ENCODE measurements at places on chromosomes 3 and 15.

DNA sequence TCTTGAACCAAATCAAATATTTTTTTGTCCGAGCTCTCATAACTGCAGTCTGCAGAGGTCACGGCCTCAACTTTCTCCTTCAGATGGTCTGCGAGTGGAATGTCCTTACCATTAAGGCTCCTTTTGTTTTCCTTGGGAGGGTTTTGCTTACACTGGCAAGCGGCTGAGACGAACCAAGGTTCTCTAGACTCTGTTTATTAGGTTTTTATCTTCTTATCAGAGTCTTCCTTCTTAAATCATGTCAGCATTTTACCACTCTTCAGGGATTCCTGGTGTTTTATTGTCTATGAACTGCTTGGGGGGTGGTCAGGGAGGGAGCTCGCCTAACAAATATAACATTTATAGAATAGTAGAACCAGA, 773.7 kb upstream of the NR2F2 start:
- no peak for DNase-seq

DNA sequence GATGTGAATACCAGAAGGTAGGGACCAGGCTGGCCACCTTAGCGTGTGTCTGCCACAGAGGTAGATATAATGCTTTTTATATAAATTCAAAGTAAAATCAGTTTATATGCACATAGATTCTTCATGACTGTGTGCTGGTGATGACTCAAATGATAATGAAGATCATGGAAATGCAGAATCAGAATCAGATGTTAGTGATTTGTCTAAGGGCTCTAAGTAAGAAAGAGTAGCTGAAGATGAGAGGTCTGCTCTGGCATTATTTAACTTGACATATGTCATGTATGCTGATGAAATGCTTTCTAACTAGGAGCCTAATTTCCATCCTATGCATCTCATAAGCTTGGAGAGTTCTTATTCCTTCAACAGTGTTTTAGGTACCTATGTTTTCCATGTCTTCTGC, 50.3 kb upstream of the DPH6 start:
- no peak for DNase-seq

- no peak for DNase-seq
These were observed 621.7 kb upstream of the AGTR1 start for GRCh38 chr3:148075771-148076716.

GRCh38 chr3:187750513-187751123, 5.3 kb upstream of the BCL6 start:
- no peak for DNase-seq

DNA sequence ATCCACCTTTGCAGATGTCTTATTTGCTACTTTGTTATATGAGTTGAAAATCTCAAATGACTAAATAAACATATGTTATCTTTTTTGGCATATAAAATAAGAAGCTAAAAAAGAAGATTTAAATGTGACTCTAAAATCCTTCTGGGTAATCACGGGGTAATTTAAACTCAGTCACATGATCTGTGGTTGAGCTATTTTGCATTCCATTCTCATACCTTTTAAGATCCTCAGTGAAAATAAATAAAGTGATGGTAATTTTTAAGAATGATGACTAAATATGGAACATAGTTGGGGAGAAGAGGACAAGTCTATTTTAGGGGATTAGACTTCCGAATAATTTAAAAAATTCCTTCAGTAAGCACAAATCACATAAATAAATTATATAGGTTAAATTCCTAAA, 1076.8 kb downstream of the TUSC7 start:
- no peak for DNase-seq

GRCh38 chr3:164608554-164609276, 469.6 kb downstream of the SI start:
- DNase-seq, result no peak

DNA sequence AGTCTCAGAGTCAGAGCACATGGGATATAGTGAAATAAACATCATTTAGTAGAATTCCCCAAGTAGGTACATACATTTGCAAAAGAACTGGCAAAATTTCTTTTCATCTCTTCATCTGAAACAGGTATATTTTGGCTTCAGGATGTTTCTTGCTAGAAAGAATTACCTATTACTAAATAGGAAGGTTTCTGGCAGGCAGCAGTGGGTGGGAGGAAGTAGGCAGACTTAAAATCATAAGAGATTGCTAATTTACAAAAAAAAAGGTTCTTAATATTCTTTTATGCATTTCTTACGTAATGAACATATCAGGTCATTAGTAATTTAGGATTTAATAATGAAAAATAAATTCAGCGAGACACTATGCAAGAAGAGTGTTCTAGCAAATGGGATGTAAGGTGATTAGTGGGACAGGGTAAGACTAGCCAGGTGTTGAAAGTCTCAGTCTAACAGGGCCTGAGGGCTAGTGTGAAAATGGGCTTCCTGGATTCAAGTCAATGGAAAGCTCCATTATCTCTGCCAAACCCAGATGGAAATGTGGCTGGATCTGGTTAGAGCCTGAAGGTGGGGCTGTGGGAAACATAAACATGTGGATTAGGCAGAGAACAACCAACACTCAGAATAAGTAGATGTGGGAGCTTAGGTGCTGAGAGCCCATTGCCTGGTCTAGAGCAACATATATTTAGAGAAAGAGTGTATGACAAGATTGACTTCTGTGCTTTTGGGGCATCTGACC, 127.4 kb upstream of the FEZF2 start:
- no peak for DNase-seq

DNA sequence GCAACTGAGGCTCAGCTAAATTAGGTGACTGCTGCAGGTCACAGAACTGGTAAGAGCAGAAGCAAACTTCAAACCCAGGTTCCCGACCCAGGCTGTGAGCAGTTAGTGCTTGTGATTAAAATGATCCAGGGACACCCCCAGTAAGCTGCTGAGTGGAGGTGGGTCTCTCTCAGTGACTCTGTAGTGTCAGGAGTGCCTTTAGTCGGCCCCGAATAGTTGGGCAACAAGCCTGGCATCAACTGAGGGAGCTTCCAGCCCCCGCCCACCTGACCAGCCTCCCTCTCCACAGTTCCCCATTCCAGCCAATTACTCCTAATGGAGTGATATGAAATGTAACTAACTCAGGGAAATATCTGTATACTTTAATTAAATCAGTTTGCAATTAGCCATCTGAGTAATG, 168.0 kb upstream of the SMAD3 start:
- DNase-seq, result no peak

GRCh38 chr3:79810092-79810491, 42.3 kb upstream of the ROBO1 start:
- no peak for DNase-seq

DNA sequence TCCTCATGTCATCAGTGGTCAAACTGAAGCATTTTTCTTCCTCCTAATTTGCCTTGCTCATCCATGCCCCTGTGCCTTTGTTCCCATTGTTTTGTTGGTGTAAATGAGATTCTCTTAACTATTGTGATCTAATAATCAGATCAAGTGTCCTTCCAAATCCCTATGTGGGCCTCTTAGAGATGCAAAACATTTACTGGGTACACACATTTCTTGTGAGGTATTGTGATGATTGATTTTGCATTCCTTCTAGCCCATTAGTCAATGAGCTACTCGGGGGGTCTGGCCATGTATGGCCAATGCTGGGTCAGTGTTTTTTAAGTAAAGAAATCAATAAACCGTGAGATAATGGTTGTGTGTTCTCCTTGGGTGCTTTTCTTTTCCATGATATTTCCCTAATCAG, 580.4 kb downstream of the VGLL3 start:
- DNase-seq, result no peak

DNA sequence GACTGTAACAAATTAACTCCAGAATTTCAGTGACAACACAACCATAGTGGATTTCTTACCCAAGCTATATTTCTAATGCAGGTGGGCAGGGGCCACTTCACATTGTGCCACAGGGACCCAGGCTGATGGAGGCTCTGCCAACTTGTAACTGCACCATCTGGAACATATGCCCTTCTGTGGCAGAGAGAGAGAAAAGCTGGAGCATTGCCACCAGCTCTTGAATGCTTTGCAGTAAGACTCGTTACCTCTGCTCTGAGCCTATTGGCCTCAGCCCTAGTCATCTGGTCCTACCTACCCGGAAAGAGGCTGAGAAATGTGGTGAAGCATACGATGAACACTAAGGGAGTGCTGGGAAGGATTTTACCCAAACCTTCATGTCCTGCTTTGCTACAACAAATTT, 587.1 kb downstream of the ZNF385D start:
- no peak for DNase-seq

- DNase-seq, result no peak
These were observed 16.5 kb downstream of the ANXA2 start for GRCh38 chr15:60381148-60381788.

- no peak for DNase-seq
These were observed 9.7 kb upstream of the CALML4 start for GRCh38 chr15:68214838-68215254.

- DNase-seq, result no peak
These were observed 732.8 kb upstream of the GOLIM4 start for GRCh38 chr3:168828536-168828935.

GRCh38 chr3:99313485-99313884, 324.9 kb upstream of the COL8A1 start:
- DNase-seq, result no peak

- no peak for DNase-seq
These were observed 465 bp upstream of the GK5 start for GRCh38 chr3:142225885-142226215.

DNA sequence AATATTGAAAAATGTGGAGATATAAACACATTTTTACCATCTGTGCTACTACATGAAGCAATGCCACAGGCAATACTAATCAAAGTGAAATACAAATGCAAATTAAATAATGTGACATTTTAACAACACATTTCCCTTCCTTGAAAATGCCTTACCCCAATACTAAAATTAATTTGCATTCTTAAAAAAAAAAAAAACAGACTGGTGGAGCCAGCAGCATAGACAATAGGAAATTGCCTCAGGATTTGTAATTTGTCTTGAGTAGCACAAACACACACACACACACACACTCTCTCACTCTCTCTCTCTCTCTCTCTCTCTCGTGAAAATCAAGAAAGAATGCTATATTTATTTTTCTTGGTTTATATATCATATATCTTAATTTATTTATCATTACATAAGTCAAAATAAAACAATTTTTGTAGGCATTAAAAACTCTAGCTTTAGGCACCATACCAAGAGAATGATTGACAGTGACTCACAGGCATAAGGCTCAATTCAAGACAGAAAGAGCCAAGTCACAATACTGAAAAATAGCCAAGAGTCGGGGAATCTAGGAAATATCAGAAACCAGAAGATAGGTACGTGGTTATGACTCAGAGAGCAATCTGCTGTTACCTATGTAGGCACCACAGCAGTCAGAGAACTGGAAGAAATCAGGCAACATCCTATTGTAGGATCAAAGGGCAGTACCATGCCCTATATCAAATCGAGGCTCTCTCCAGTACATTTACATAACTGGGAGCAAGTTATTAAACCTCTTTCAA, 23.0 kb downstream of the SUCNR1 start:
- DNase-seq, result no peak

DNA sequence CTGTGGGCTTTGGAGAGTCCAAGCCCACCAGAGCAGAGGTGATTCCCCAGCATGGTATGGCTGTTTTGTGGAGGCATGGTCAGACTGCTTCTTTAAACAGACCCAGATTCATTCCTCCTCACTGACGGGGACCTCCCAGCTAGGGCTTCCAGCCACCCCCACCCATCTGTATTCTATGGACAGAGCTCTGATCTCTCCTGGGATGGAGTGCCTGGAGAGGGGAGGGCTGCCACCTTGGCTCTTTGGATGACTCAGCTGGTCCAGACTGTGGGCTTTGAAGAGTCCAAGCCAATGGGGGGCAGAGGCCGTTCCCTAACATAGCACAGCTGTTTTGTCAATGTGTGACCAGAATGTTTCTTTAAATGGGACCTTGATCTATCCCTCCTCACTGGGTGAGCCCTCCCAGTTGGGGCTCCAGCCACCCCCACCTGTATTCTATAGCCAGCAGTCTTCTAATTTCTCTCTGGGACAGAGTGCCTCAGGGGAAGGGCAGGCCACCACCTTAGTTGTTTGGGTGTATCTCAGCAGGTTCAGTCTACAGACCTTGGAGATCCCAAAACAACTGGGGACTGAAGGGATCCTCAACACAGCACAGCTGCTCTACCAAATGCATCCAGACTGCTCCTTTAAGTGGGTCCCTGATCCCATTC, 122.0 kb upstream of the OSTN start:
- DNase-seq, result no peak

- DNase-seq, result no peak
These were observed 47.8 kb downstream of the KBTBD8 start for GRCh38 chr3:67045711-67046465.

DNA sequence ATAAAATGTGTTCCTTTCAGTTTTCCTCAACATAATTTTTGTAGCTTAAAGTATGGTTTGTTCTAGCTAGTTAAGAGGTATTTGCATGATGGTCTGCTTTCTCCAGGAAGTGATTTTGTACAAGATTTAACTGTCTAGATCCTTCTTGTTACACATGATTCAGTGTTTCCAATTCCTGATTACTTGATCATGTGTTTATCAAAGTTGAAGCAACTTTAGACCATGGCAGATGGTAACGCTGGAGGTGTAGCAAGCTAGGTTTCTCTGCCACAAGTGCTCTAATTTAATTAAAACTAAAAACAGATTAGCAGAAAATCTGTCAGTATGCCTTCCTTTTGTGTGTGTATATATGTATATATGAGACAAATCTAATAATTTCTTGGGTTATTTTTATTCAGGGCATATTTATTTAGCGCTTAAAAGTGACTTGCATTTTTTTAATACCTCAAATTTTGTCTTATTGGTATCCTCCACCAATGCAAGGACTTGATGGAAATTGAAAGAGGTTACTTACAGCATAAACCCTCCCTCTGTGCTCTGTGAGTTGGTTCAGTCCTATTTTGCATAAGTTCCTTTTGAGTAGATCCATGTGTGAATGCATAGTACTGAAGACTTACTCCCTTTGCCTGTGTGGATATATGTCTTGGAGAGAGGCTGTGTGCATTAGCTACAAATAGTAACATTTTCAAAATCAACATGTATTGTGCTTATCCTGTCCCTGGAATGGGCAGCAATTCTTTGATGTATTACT, 157.3 kb upstream of the CGNL1 start:
- no peak for DNase-seq

DNA sequence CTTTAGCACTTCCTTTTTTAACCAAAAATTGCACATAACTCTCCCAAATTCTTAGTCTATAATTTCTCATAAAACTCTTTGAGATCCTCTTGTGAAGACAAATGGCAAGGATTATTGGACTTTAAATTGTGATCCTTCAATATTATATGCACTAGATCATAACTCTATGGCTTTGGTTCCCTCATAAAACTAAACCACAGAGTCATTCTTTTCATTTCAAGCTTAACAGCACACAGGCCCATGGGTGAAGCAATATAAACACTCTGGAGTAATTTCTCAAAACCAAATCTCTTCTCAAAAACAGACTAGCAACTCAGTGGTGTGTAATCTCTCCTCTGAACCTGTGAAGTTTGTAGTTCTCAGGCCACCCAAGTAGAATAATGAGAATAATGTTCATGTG, 171.0 kb upstream of the NECTIN3 start:
- no peak for DNase-seq

All from CD4-positive, alpha-beta T cell (primary cell).